ENCODE measurements at places on chromosomes 3 and 15. TPM values are rescaled to one million over a fixed set of nuclear protein-coding genes. Genes with fewer than 3 reads are reported as not detected.
A peak's percentile ranks its signal among the peaks of the same experiment; 100 is the strongest.

GRCh38 chr15:73983773-73984172 lies 8.3 kb downstream of the STOML1 start:
- peaks cover 2% of the 10 kb centered on the region for H3K36me3 ChIP-seq
- DNase-seq = no peak
- no peak overlapping the region for H3K4me3 ChIP-seq
- H3K4me1 ChIP-seq = peaks cover 31% of the 10 kb centered on the region

- H3K4me1 ChIP-seq = no peaks in the 10 kb centered on the region
- no peaks in the 10 kb centered on the region for H3K27me3 ChIP-seq
- H3K27ac ChIP-seq = no peak overlapping the region
These were observed 32.6 kb downstream of the ABCC5 start for GRCh38 chr3:183984749-183985729.

DNA sequence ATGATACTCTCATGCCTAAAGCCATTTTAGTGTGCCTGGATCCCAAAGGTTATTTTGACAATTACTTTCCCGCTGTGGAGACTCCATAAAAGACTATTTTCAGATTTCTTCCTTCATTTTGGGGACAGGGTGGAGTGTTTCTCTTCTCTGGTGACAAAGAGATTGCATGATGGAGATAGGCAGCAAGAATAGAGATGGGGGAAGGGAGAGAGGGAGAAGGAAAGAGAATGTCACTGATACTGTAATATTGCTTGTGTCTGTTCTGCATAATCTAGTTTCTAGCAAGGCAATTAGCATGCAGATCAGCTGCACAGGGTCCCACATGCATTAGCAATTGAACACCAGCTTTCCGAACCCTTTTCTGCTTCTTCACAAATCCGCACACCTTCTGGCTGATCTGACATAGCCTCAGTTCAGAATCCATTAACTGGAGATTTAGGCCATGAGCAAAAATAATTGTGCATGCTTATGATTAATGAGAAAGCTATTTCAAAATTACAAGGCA lies 222.4 kb downstream of the OXSM start:
- H3K27me3 ChIP-seq = no peaks in the 10 kb centered on the region
- H3K36me3 ChIP-seq = no peaks in the 10 kb centered on the region
- H3K27ac ChIP-seq = no peak overlapping the region
- H3K4me1 ChIP-seq = no peaks in the 10 kb centered on the region

DNA sequence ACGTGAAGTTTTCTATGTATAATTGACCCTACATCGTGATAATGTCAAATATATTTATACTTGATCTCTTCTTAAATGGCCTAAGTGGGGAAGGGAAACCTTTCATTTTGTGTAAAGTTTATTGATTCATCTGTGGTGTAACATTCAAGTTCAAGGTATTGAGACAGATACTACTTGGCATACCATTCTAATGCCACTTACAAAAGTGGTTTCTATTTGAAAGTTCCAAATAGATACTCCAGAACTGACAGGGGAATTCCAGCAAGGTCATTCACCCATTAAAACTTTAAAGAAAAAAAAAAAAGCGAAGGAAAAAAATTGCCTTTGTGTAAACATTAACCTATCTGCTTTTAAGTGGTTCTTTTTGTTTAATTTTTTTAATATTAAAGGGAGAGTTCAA lies 45.3 kb upstream of the MAP3K13 start:
- DNase-seq = no peak
- H3K27me3 ChIP-seq = peaks cover 4% of the 10 kb centered on the region
- no peak overlapping the region for H3K27ac ChIP-seq
- peaks cover 6% of the 10 kb centered on the region for H3K4me1 ChIP-seq
- no peaks in the 10 kb centered on the region for H3K36me3 ChIP-seq
- H3K4me3 ChIP-seq = no peak overlapping the region

RCCD1 gene
- total RNA-seq = 23.6 TPM

- no peak overlapping the region for H3K4me3 ChIP-seq
- no peaks in the 10 kb centered on the region for H3K36me3 ChIP-seq
- no peak overlapping the region for H3K27ac ChIP-seq
- DNase-seq = peak; percentile 12
- no peaks in the 10 kb centered on the region for H3K4me1 ChIP-seq
These were observed 116.2 kb downstream of the MFSD1 start for GRCh38 chr3:158918008-158918407.

RBSN gene
- total RNA-seq = 7.9 TPM

CMTM8 gene
- total RNA-seq = 5.4 TPM

GRCh38 chr3:18474202-18474601 lies 49.1 kb upstream of the SATB1 start:
- H3K4me3 ChIP-seq = no peak overlapping the region
- peaks cover 36% of the 10 kb centered on the region for H3K36me3 ChIP-seq
- no peak for DNase-seq
- H3K4me1 ChIP-seq = peaks cover 5% of the 10 kb centered on the region
- H3K27ac ChIP-seq = no peak overlapping the region

MYZAP gene
- not detected for total RNA-seq

GRCh38 chr15:95210436-95210981 lies 979.1 kb downstream of the MCTP2 start:
- no peak overlapping the region for H3K27ac ChIP-seq
- no peaks in the 10 kb centered on the region for H3K4me1 ChIP-seq
- H3K4me3 ChIP-seq = no peak overlapping the region
- H3K27me3 ChIP-seq = peaks cover 4% of the 10 kb centered on the region
- H3K36me3 ChIP-seq = no peaks in the 10 kb centered on the region

FOXL2NB gene
- not detected for total RNA-seq

HACL1 gene
- total RNA-seq = 23.3 TPM

CCR8 gene
- not detected for total RNA-seq

- H3K4me3 ChIP-seq = no peak overlapping the region
- peaks cover 9% of the 10 kb centered on the region for H3K36me3 ChIP-seq
- no peak overlapping the region for H3K27ac ChIP-seq
- H3K4me1 ChIP-seq = peaks cover 17% of the 10 kb centered on the region
- H3K27me3 ChIP-seq = no peaks in the 10 kb centered on the region
- DNase-seq = no peak
These were observed 119.5 kb upstream of the SPATA12 start for GRCh38 chr3:56940976-56941375.

PDZRN3 gene
- not detected for total RNA-seq

SERPINI2 gene
- not detected for total RNA-seq

DNA sequence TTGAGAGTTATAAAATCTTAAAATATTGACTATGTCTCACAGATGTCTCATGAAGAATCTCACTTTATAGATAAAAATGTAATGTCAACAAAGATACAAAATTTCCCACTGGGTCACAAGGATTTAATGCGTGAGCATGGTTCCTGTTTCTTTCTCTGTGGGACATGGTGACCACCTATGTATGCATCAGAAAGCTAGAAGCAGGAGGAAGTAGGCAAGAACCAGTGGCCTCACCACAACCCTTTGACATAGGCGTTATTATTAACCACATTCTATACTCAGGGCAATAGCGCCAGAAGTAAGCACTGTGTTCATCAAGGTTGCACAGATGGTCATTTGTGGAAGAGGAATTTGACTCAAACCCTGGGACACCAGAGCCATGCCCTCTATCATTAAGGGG lies 11.7 kb upstream of the ADAMTS17 start:
- H3K27me3 ChIP-seq = peaks cover 41% of the 10 kb centered on the region
- no peaks in the 10 kb centered on the region for H3K36me3 ChIP-seq
- no peak for DNase-seq
- H3K27ac ChIP-seq = no peak overlapping the region
- no peak overlapping the region for H3K4me3 ChIP-seq

DNA sequence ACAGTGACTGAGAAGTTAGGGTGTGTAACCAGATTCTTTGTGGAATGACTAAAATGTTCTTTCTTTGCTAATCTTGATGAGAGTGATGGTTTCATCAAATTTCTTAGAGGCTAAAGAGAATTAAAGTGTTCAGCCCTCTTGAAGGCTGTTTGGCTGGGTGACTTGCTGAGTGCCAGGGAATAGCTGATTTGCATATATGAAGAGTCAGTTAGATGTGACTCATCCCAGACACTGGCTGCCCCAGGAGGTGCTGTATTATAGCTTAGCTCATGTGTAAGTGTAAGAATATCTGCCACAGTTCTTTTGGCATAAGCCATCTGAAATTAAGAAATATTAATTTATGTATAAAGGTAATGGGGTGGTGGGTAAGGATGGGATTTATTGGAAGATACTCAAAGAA lies 535.1 kb downstream of the NLGN1 start:
- DNase-seq = no peak
- H3K27ac ChIP-seq = no peak overlapping the region
- H3K27me3 ChIP-seq = no peaks in the 10 kb centered on the region
- no peaks in the 10 kb centered on the region for H3K4me1 ChIP-seq
- H3K36me3 ChIP-seq = no peaks in the 10 kb centered on the region

DNA sequence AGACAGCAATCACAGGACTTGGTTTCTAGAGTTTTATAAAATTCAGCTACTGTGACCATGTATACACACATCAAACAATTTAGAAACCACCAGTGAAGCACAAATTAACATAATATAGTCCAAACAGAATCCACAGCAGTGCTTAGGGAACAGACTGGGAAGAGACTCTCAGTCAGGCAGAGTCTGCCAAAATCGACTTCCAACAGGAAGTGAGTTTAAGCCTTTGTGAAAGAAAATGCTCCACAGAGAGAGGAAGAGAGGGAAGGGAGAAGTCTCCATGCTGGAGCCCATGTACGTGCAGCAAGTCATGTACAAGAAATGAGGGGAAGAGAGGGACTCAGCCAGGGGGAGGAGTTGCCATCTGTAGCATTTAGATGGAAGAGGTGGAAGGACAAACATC lies 172.6 kb downstream of the IL5RA start:
- H3K4me1 ChIP-seq = no peaks in the 10 kb centered on the region
- no peak overlapping the region for H3K27ac ChIP-seq
- no peaks in the 10 kb centered on the region for H3K36me3 ChIP-seq
- DNase-seq = no peak
- H3K27me3 ChIP-seq = peaks cover 11% of the 10 kb centered on the region

GRCh38 chr3:192194085-192194484 lies 533.3 kb downstream of the FGF12 start:
- no peaks in the 10 kb centered on the region for H3K27me3 ChIP-seq
- H3K36me3 ChIP-seq = no peaks in the 10 kb centered on the region

GRCh38 chr3:51992017-51992682 lies 3.5 kb downstream of the RPL29 start:
- peaks cover 3% of the 10 kb centered on the region for H3K27me3 ChIP-seq
- H3K27ac ChIP-seq = peak overlapping the region; percentile 83
- H3K4me3 ChIP-seq = peak overlapping the region; percentile 100

NT5DC2 gene
- total RNA-seq = 66.6 TPM

DNA sequence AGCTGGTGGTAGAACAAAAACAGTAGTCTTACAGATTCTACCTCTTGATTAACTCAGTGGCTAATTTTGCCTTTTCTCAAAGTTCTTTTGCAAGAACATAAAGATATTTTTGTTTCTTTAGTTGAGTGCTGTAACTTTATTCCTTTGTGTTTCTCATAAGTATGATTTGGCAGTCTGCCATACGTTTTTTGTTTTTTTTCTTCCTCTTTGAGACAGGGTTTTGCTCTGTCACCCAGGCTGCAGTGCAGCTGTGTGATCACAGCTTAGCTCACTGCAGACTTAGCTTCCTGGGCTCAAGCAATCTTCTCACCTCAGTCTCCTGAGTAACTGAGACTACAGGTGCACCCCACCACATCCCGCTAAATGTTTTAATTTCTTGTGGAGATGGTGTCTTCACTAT lies 22.4 kb downstream of the B3GNT5 start:
- DNase-seq = no peak
- no peak overlapping the region for H3K4me3 ChIP-seq
- H3K36me3 ChIP-seq = peaks cover 9% of the 10 kb centered on the region
- peaks cover 8% of the 10 kb centered on the region for H3K4me1 ChIP-seq
- peak overlapping the region; percentile 54 for H3K27ac ChIP-seq
- no peaks in the 10 kb centered on the region for H3K27me3 ChIP-seq

DNA sequence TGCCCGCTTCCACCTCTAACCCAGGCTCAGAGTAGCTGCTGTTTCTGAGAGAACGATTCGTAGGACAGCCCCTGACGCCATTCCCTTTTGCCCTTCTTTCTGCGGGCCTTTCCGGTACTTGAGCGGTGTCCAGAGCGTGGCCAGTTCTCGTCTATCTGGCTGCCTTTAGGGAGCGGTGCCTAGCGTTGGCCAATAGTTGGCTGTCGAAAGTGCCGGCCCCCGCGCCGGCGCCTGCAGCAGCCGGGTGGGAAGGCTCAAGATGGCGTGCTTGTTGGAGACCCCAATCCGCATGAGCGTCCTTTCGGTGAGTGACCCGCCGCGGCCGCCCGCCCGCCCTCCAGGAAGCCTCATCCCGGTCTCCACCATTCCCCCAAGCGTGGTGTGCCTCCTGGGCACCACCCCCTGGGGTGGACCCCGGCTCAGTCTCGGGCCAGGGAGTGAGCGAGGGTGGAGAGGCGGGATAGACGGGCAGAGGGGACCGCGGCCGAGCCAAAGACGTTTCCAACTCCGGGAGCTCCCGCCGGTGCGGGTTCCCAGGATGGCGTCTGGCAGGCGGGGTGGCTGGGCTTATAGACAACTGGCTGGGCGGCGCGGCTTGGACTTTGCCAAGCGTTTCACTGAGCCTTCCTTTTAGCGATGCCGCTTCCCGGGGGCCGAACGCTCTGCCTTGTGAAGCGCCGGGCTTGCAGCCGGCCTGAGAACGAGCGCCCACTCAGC lies at the start of gene ARMC8:
ARMC8 (plus strand) TSS at position 6 of the 717 bp plus-strand sequence; CDS start at position 260, 254 bp downstream.
- H3K4me1 ChIP-seq = peaks cover 28% of the 10 kb centered on the region
- H3K36me3 ChIP-seq = peaks cover 12% of the 10 kb centered on the region
- H3K27ac ChIP-seq = peak within 1 kb of the TSS; percentile 98
- DNase-seq = no peak

DNA sequence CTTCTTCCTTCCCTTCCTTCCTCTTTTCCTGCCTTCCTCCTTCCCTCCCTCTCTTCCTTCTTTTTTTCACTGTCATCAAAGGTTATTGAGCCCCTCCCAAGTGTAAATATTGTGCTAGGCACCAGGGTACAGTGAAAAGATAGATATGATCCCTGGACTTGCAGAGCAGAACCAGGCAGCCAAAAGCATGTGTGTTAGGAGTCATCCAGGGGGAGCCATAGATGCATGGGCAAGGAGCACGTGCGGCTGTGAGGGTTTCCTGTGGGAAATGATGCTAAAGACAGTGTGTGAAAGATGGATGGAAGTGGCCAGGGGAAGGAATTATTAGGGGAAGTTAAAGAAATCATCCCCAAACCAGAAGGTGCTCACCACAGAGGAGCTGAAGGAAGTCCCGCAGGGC lies 65.2 kb downstream of the NR2F2 start:
- DNase-seq = no peak
- H3K4me3 ChIP-seq = no peak overlapping the region
- no peaks in the 10 kb centered on the region for H3K4me1 ChIP-seq
- peaks cover 24% of the 10 kb centered on the region for H3K27me3 ChIP-seq
- no peaks in the 10 kb centered on the region for H3K36me3 ChIP-seq

C2CD4A gene
- 0.20 TPM for total RNA-seq

- no peak overlapping the region for H3K27ac ChIP-seq
- no peak for DNase-seq
- no peak overlapping the region for H3K4me3 ChIP-seq
These were observed 45.4 kb upstream of the SMAD3 start for GRCh38 chr15:67019884-67020520.

EEF1AKMT4 gene
- total RNA-seq = 10.9 TPM

PRR20G gene
- not detected for total RNA-seq

- no peak overlapping the region for H3K27ac ChIP-seq
- no peak overlapping the region for H3K4me3 ChIP-seq
- H3K36me3 ChIP-seq = no peaks in the 10 kb centered on the region
- H3K4me1 ChIP-seq = no peaks in the 10 kb centered on the region
- no peaks in the 10 kb centered on the region for H3K27me3 ChIP-seq
These were observed 476.1 kb downstream of the NAALADL2 start for GRCh38 chr3:175335229-175335628.

- peak overlapping the region; percentile 40 for H3K4me3 ChIP-seq
- peaks cover 58% of the 10 kb centered on the region for H3K27me3 ChIP-seq
- H3K4me1 ChIP-seq = peaks cover 4% of the 10 kb centered on the region
- no peaks in the 10 kb centered on the region for H3K36me3 ChIP-seq
These were observed 213.1 kb downstream of the FGF12 start for GRCh38 chr3:192514081-192514753.

IL12A gene
- 0.20 TPM for total RNA-seq

- no peak overlapping the region for H3K4me3 ChIP-seq
- no peak for DNase-seq
- no peaks in the 10 kb centered on the region for H3K36me3 ChIP-seq
These were observed 252.0 kb upstream of the PROK2 start for GRCh38 chr3:72036899-72037298.

ANKUB1 gene
- total RNA-seq = not detected

All from activated naive CD8-positive, alpha-beta T cell treated with anti-CD3 and anti-CD28 coated beads for 36 hours (primary cell).